ENCODE measurements at places on chromosomes 11 and 22.

GRCh38 chr11:92224054-92224406 lies 588 bp upstream of the FAT3 start:
- no peak for DNase-seq

GRCh38 chr11:94809251-94809650 lies 41.1 kb downstream of the AMOTL1 start:
- DNase-seq = no peak

DNA sequence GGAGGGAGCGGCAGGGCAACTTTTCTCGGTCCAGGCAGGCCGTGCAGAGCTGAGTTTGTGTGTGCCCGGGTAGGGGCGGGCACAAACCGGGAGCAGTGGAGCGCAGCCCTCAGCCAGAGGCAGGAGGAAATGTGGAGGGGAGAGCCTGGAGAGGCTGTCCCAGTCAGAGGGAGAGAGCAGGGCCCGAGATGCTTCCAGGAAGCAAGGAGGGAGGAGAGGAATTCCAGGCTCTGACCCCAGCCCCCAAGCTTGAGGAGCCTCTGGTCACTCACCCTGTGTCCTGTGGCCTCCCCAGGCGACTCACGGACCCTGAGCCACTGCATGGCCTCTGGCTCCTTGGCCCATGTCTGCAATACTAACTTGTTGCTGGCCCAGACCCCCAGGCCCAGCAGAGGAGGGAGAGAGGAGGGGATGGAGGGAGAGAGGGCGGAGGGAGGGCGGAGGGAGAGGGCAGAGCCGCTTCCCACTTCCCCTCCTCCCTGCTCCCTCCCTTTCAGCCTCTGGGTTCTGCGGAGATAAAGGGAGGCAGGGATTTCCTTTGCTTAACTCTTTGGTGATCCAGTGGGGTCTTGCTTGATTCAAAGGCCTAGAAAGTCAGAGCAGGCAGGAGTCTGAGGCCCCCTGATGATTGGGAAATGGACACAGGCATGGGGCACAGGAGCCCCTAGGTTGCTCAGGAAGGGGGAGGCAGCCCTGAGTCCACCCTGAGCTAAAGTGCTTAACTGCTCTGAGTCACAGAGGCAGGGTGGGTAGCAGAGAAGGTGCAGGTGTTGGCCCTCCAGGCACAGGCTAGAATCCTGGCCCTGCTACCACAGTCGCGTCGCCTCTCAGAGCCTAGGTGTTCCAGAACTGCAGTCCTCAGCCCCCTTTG lies at the start of gene C1QTNF6:
C1QTNF6 (minus strand) TSS at position 357 of the 871 bp plus-strand sequence; CDS start at position 323, 34 bp downstream.
- no peak for DNase-seq

- no peak for DNase-seq
Measured at GRCh38 chr11:96815236-96815635, 425.4 kb downstream of the JRKL start.

GRCh38 chr22:44001521-44001920 lies 22.6 kb upstream of the PARVB start:
- no peak for DNase-seq

GRCh38 chr11:64210301-64211020 lies 3.9 kb downstream of the FERMT3 start:
- no peak for DNase-seq

DNA sequence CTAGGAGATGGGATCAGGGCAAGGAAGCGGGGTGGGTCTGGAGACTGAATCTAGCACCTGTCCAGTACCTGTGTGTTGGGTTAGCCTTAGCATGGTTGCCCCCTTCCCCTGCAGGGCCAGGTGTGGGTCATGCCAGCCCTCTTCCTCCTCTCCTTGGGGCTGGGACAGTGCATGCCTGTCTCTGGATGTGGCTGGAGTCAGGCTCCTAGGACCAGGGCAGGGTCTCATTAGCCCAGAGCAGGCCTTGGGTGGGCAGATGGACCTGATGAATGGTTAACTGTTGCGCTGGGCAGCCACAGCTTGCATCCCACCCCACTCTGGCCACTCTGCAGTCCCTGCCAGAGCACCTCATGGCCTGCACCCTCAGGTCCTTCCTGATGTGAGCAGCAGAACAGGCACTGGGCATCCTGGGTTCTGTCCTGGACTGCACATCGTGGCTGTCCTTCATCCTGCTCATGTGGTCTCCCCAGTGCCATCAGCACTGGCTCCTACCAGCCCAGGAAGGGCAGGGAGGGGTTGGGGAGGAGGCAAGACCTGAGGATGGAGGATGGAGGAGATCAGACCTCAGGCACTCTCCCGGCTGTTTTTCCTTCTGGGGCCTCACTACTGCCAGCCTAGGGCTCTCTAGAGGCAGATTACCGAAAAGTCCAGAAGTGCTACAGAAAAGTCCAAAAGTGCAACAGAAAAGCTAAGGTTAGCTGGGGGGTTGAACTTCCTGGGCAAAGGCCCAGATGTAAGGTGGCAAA lies 12.8 kb upstream of the CHRM1 start:
- DNase-seq = no peak

- DNase-seq = peak; percentile 25
Measured at GRCh38 chr11:96038046-96038445, 114.1 kb upstream of the MTMR2 start.

DNA sequence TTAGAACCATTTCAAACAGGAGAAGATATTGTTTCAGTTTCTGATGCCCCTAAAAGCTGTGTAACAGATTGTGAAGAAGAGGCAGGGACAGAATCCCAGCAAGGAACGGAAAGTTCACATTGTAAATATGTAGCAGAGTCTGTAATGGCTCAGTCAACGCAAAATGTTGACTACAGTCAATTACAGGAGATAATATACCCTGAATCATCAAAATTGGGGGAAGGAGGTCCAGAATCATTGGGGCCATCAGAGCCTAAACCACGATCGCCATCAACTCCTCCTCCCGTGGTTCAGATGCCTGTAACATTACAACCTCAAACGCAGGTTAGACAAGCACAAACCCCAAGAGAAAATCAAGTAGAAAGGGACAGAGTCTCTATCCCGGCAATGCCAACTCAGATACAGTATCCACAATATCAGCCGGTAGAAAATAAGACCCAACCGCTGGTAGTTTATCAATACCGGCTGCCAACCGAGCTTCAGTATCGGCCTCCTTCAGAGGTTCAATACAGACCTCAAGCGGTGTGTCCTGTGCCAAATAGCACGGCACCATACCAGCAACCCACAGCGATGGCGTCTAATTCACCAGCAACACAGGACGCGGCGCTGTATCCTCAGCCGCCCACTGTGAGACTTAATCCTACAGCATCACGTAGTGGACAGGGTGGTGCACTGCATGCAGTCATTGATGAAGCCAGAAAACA lies 40.8 kb downstream of the IGLL1 start:
- peak; percentile 77 for DNase-seq

GRCh38 chr22:45218976-45219375 lies 21.7 kb downstream of the KIAA0930 start:
- DNase-seq = no peak

GRCh38 chr11:22688914-22689313 lies 22.5 kb downstream of the GAS2 start:
- DNase-seq = no peak

GRCh38 chr22:30514252-30514651 lies 8.8 kb upstream of the SEC14L4 start:
- DNase-seq = no peak

DNA sequence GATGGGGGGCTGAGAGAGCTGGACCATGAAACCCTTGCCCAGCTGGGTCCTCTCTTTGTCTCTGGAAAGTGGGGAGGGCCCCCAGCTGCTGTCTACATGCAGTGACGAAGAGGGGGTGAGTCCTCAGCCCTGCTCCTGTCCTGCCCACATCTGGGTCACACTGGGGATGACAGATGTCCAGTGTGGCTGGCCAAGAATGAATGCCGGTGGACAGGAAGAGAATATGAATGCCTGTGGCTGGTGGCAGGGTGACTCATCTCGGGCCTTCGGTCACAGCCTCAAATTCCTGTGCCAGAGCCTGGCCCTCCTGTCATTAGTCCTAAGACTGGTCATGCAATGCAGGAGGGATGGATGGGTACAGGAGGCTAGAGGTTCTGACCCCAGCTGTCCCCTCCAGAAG lies 2.2 kb upstream of the PNPLA3 start:
- DNase-seq = peak; percentile 70

DNA sequence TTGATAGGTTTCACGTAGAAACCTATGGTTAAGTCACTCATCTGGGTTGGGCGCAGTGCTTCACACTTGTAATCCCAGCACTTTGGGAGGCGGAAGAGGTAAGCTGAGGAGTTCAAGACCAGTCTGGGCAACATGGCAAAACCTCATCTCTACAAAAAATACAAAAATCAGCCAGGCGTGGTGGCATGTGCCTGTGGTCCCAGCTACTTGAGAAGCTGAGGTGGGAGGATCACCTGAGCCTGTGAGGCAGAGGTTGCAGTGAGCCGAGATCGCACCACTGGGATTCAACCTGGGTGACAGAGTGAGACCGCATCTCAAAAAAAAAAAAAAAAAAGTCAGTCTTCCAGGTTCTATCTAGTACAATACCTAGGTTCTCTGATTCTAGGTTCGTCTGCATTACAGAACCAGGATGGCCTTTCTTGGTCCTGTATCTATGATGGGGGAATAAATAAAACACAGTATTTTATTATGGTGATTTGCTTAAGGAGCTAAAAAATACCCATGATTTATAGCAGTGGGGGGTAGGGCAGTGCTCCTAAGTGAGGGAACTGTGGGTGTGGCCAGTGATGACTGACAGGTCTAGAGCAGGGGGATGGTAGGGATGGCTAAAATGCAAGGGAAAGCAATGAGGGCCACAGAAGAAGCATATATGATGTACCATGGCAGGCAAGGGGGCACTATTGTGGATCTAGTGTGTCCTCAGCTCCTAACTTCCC lies 65.5 kb upstream of the NUP160 start:
- DNase-seq = no peak

- DNase-seq = no peak
Measured at GRCh38 chr11:72230764-72231365, 6.3 kb downstream of the INPPL1 start.

- DNase-seq = no peak
Measured at GRCh38 chr11:133901999-133902398, 54.8 kb downstream of the IGSF9B start.

DNA sequence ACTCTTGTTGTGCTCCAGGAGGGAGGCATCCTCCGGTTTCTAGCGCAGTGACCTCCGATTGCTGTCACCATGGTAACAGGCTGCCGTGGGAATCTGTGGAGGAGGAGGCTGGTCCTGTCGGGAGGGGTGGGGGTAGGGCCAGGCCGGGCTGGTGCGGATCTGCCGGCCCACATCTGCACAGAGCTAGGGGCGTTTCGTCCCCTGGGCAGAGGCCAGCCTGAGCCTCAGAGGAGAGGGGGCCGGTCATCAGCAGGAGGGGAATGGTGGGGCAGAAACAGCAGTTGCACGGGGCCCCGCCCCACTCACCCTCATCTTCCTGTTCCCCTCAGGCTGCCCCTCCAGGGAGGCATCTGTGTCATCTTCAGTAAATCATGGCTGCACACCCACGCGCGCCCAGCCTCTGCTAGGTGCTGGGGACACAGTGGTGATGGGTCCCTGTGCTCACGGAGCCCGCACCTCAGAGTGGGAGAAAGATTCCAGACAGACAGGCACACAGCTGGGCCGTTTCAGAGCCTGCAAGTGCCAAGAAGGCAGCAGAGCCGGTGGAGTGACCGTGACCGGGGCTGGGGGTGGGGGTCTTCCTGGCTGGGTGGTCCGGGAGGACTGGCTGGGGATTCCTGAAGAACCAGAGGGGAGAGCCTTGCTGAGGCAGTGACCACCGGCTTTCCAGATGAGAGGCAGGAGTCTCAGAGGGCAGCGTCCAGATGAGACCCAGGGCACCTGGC lies 120.5 kb downstream of the CACNA1I start:
- no peak for DNase-seq

DNA sequence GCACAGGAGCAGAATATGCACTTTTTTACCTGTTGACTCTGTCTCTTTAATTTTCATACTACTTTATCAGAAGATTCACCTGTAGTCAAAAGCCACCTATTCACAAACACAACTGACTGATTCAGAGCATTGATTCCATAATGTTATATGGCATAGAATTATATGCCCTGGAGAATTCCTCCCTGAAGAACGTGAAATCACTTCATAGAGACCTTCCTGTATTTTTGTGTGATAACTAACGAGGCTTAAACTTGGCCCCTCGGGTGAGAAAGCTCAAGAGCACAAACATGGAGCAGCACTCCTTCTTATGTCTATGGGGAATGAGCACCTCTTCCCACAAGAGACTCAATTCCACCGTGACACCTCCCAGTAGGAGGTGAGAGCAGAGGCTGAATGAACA lies at the start of gene OR10A6:
OR10A6 (minus strand) TSS at position 101 of the 400 bp plus-strand sequence. CDS start 2,606 bp downstream, outside the sequence.
- no peak for DNase-seq

DNA sequence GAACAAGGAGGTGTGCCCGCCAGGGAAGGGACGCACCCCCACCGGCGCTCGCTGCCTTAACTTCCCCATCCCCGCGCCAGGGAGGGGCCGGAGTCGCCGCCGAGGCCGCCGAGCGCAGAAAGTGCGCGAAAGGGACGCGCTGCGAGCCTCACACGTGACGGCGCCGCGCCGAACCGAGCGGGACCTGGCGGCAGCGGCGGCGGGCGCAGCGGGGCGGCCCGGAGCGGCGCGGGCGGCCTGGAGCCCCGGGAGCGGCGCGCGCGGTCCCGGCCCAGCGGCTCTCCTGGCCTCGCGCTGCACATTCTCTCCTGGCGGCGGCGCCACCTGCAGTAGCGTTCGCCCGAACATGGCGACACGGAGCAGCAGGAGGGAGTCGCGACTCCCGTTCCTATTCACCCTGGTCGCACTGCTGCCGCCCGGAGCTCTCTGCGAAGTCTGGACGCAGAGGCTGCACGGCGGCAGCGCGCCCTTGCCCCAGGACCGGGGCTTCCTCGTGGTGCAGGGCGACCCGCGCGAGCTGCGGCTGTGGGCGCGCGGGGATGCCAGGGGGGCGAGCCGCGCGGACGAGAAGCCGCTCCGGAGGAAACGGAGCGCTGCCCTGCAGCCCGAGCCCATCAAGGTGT lies at the start of gene SORL1:
SORL1 (plus strand) TSS at position 329 of the 623 bp plus-strand sequence; CDS start at position 347, 18 bp downstream.
- DNase-seq = peak; percentile 28

DNA sequence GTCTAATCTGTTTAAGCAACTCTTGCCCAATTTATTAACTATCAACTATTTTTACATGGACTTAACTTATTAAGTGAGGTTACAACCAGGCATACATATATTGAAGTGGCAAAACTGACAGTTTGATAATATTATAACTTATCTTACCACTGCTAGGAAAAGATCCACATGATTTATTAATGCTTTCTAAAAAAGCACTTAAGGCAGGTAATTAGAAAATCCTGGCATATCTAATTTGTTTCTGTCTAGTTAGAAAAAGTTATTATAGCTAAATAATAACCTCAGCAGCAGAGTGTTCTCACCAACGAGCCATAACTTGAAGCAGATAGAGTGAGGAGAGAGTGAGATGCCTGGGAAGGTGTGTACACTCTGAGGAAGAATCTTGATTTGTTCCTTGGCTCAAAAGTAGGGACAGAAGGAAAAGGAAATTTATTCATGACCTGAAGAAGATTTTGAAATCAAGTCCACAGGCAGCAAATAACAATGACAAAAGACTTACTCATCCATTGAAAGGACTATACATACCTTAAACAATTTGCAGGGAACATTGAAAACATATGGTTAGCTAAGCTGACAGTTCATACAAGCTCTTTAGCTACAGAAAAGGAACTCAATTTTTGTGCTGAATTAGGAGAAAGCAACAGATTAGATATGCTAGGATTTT lies 7.1 kb upstream of the MUC15 start:
- DNase-seq = peak; percentile 35

GRCh38 chr11:65912845-65913244 lies 6.0 kb downstream of the C11orf68 start:
- DNase-seq = peak; percentile 59

GRCh38 chr11:28582506-28582905 lies 474.3 kb downstream of the METTL15 start:
- no peak for DNase-seq

GRCh38 chr22:26033071-26033470 lies 136.2 kb upstream of the SEZ6L start:
- no peak for DNase-seq
